Activated CD8-positive, alpha-beta memory T cell treated with anti-CD3 and anti-CD28 coated beads, Interleukin-2, amount 50 U/mL, for 4 hours (primary cell): ENCODE measurements at places on chromosomes 11 and 22.
A peak's percentile ranks its signal among the peaks of the same experiment; 100 is the strongest.

DNA sequence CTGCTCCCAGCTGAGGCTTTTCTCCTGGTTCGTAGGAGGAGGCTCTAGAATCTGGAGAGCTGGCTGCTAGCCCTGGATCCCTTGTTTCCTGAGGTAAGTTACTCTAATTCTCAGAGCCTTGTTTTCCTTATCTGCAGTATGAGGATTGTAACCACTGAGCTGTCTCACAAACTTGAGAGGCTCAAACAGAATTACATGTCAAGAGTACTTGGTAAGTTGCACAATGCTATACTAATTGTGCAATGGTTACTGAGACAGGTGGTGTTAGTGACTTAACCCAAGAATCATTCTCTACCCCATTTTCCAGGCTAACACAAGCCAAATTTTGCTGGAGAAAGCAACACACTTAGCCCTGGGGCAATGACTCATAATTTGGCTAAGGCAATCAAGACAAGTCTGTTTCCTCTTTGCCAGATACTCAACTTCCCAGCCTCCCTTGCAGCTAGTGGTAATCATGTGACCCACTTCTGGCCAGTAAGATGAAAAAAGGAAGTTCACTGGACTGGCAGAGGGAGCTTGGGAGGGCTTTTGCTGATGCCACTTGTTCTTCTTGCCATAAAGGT is 348.0 kb downstream of the TENM4 start:
- no peak for DNase-seq

DNA sequence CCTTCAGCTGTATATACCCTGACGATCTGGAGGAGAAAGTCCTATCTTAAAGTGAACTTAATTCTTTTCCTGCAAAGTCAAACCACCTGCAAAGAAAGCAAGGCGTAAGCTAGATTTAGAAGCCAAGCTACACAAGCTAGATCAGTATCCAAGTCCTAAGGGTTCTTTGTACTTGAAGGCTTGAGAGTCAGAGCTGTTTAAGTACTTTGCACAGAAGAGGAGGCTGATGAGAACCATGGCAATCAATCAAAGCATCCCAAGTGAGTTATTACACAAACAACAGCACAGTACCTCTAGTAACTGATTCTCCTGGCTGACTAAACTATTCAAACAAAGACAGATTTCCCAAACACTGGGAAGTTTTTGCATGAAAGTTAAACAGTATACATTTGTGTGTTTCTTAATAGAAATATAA is 1.9 kb downstream of the CDON start:
- no peak for DNase-seq

DNA sequence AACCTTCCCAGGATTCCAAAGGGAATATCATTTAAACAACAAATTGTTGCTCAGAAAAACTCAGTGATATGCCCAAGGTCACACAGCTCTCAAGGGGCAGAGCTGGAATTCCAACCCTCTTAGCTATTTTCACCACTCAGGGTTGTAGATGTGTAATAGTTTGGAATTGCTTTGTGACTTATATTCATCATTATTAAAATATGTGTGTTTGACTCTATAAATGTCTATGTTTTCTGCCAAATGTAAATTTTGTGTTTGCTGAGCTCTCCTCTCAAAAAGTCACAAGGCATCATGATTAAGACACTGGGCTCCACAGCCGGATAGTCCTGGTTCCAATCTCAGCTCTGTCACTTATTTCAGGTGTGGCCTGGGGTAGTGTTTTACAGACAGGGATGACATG is 407.3 kb downstream of the TMEM135 start:
- no peak for DNase-seq

GRCh38 chr11:696955-697491 is 1.4 kb downstream of the TMEM80 start:
- DNase-seq: no peak

DNA sequence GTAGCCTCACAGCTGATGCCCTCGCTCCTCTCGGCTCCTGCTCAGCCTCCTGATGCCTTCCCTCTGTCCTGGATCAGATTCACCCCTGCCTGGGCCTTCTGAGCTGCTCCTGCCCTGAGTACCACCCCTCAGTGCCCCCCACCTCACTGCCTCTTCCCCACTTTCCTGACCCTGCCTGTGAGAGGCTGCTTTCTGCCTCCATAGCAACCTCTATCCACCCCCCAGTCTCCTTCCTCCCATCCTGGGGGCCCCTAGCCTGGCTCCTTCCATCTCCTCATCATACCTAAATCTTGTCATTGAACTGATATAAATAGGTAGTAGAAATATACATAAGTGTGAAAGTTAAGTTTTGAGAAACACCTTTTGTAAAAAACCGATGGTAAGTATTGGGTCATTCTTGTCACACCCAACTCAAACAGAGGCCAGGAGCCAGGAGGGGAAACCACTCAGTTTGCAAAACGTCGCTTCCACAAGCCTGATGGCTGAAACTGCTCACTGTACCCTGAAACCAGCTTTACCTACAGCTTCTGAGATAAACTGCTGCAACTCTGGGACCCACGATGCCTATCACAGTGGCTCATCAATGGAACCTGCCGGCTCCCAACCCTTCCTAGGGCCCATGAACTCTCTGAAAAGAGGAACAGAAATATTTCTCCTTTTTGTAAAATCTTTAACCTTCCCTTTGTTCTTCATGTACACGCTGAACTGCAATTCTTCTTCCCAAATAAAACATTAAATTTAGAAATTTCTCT is 4.8 kb upstream of the APOBEC3H start:
- no peak for DNase-seq

DNA sequence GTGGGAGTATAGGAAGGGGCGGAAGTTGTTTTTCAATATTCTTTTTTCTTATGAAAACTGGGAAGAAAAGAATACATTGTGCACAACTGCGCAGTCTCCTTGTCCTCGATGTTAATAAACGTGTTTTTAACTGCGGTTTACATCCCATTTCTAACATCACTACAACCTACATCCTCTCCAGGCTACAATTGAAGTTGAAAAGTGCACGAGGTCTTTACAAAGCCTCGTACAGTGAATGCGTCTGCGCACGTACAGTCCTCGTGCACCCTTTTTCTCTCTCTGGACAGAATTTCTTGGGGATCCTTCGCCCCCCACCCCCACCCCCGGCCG is 102.4 kb downstream of the WT1 start:
- DNase-seq: no peak

GRCh38 chr11:70669871-70670675 is 271.7 kb downstream of the CTTN start:
- no peak for DNase-seq

GRCh38 chr22:31614781-31615490 is 47.1 kb downstream of the PISD start:
- no peak for DNase-seq

DNA sequence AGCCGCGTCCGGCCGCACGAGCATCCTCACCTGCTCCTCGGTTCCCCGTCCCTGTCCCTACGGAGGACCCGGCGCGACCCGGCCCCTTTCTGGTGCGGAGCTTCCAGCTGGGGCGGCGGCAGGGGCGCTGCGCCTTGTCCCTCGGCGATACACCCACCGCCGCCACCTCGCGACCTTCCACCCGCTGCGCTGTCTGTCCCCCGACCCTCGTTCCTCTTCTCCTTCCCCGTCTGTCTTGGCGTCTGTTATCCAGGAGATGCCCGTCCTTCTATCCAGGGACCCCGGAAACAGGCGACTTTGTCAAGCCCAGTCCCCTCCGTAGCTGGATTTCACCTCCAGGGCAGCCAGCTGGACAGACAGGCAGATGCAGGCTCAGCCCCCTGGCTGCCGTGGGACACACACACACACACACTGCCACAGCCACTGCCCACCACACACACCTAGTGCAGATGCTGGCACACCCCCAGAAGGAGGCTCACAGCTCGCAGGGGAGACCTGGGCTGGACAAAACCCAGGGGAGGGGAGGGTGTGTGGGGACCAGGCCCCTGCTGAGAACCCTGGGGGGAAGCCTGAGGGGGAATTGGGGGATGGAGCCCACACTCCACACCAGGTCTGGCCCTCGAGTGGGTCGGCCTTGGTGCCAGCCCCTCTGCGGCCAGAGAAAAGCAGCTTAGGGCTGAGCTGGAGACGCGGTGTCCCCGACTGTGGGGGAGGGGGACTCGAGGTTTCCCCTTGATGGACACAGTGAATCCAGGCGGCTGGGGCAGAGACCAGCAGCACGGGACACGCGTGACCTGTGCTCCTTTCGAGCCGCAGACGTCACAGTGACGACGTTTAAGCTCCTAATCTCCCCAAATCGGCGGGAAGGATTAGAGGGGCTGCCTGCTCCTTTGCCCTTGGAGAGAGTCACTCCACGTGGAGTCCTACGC is 788 bp downstream of the DRD4 start:
- DNase-seq: no peak

- DNase-seq: no peak
Measured at GRCh38 chr11:77865805-77866204, 44.9 kb downstream of the AAMDC start.

GRCh38 chr11:934527-934926 is 8.9 kb downstream of the AP2A2 start:
- no peak for DNase-seq

DNA sequence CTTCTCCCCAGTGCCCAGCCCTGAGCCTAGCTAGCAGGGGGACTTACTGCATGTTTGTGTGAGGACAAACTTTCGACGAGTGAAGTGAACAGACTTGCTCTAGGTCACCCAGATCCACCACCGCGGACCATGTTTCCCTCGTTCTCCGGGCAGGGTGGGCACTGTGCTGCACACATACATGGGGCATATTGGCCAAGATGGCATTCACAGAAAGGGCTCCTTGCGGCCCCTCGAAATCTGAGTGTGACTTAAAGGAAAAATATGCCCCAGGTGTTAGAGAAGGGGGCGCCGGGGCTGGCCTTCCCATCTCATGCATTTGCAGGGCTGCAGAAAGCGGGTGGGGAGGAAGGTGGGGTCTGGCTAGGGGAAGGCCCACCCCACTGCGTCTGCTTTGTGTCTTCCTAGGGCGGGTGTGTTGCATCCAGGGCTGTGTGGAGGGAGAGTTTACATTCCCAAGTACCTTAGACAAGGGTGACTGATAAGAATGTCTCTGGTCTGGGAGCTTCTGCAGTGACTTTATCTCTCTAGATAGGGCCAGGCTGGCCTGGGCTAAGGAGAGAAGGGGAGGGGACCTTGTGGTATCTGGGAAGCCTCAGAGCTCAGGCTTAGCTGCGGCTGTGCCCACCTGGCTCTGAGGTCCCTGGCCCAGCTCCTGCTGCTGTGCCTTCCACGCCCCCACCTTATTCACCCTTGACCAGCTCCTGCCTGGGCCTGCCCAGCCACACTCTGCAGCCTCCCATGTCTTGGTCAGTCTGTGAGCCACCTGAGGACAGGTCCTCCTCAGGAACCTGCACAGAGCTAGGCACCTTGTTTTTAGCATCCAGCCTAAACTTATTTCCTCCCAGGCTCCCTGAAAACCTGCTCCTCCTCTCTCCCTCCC is 45.8 kb downstream of the LRRC32 start:
- DNase-seq: peak; percentile 1

- DNase-seq: no peak
Measured at GRCh38 chr11:86492370-86493010, 117.8 kb downstream of the CCDC81 start.
